SJSA1 (cell line): ENCODE measurements at places on chromosomes 13 and 19.

GRCh38 chr19:41845051-41845590, 279 bp downstream of the DMRTC2 start:
- no peak for DNase-seq

DNA sequence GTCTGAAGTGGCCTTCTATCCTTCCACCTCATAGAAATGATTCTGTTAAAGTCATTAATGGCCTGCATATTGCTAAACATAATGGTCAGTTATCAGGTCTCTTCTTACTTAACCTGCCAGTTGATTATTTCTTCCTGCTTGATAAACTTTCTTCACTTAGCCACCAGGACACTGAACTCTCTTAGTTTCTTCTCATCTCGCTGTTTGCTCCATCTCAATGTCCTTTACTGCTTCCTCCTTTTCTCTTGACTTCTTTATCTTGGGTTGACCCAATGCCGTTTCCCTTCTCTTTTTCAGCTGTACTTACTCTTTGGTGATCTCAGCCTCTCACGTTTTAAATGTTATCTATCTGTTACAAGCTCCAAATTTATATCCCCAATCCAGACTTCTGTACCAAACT, 17.1 kb upstream of the CLC start:
- DNase-seq = no peak

DNA sequence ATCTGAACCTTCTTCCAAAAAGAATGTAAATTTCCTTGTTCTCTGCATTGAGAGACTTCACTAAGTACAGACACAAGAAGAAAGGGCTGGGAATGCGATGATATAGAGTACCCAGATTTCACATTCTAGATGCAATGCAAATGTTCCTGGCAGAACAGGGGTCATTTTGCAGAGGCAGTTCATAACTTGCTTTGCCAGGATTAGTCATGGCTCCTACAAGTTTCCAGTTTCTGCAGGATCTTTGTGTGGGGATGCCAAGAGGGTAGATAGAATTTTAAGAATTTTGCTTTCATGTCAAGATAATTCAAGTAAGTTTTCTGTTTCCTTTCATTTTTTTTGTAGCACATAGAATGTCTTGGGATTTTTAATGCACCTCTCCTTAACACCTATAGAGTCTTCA, 181.2 kb downstream of the FGF9 start:
- DNase-seq = no peak

DNA sequence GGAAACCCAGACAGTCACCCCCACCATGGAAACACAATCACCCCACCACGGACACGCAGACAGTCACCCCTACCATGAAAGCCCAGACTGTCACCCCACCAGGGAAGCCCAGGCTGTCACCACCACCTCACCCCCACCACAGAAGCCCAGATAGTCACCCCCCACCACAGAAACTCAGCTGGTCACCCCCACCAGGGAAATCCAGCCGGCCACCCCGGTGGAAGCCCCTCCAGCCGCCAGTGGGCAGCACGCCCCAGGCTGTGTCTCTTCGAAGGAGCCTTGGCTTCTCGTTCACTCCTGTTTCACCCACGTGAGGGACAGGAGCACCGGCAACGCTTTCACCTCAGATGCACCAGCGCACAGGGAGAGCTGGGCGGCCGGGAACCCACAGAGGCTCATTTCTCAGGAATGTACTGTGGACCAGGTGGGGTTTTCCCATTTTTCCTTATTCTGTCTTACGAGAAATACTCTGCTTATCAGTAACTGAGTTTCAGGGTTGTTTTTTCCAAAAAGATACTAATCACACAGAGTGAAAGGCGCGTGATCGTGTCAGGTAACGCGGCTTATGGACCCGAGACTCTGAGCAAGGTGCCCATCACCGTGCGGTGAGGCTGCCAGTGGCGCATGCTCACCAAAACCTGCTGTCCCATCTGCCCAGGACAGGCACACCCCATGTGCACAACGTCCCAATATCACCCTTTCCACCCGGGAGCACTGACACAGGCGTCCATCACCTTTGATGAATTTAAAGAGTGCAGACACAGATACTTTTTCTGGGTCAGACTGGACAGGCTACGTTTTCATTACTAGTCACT, 28.0 kb downstream of the CARS2 start:
- no peak for DNase-seq

DNA sequence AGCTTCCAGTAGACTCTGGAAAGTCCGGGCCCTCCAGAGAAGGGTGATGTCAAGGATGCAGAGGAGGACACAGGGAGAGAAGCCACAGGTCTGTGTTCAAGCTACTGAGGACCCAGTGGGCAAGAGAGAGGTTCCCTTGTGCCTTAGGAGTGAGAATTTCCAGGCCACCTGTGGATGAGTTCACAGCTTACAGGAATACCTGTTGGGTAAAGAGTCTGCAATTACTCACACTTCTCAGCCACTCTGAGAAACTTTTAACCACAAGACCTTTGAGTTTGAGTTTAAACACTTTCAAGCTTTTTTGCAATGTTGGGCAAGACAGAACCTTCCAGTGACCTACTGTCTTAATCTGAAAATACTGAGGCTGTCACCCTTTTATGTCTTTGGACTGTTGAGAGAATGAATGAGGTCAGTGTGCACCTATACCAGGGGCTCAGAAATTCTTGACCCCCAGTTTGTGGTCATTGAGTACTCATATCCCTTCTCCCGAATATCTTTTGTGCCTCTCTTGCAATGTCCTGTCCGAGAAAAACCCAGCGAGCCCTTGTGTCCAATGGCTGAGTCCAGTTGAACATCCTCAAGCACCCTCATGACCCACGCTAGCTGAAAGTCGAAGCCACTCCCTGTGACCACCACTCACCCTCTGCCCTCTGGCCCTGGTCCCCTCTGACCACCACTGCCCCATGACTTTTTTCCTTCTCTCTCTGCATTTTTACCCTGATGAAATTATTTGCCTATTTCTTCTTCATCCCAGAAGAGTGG, 368.5 kb upstream of the ZNF507 start:
- no peak for DNase-seq

DNA sequence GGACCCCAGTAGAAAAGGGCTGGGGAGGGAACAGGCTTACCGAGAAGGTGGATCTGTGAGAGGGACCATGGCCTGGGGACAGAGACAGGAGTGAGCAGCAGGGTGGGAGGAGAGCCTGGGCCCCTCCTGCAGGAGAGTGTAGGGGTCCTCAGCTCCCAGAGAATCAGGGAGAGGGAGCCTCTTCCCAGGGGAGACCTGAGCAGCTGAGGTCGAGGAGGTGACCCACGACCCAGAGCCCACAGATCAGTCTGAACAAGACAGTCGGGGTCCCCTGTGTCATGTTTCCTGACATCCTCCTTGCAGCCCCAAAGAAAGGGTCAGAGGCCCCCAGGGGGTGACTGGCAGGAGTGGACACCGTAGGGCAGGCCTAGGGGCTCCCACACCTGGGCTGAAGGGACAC, 6.7 kb downstream of the CEACAM4 start:
- no peak for DNase-seq

GRCh38 chr19:50480281-50481111, 3.8 kb upstream of the GARIN5A start:
- no peak for DNase-seq

DNA sequence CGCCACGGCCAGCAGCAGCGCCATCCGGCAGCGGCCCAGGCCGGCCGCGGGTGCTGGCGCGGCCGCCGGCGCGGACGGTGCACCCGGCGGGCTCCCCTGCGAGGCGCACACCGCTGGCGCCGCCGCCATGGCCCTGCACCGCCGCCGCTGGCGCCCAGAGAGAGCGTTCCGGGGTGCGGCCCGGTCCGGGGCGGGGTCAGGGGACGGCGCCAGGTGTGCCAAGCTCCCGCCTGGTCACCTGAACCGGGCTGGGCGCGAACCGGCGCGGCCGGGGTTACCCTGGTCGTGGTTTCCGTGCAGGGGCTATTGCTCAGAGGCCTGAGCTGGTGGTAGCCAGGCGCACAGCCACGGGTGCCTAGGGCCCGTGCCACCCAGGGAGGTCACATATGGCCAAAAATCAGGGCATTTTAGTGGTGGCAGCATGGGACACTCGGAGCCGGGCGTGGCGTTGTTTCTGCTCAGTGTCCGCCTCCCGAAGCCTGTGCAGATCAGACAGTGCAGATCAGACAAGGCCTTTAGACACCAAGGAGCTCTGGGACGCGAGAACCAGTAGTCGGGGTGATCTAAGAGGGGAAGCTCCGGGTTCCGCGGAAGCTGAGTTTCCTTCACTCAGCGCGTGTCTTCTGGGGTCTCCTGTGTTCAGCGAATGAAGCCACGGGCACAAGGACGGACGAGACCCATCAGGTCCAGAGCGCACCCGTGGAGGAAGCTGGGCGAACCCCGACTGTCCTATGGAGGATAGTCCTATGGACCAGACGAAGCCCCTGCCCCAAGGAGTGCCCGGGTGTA, at the start of gene TMEM238:
Gene TMEM238, minus strand, starts transcription at position 162 of the 789 bp plus-strand sequence. Its CDS starts 33 bp downstream, at position 129.
- DNase-seq = no peak

DNA sequence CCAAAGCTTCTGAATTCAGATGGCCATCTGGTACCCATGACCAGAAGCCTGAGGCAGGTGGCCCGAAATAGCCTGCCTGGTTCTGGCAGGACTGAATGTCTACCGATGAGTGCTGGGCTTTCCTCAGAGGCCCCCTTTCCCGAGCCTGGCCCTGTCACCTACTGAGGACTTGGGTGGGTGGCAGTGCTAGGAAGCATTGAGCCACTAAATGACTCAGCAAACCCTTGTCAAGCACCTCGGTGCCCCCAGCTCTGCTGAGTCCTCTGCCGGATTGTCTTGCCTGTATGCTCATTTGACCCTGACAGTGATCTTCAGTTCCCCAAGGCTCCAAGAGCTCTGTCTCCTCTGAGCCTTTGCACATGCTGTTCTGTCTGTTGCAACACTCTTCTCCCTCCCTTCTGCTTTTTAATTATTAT, 17.9 kb downstream of the PPP1R37 start:
- no peak for DNase-seq

GRCh38 chr13:84672616-84673015, 790.3 kb upstream of the SLITRK1 start:
- DNase-seq = no peak

GRCh38 chr19:5228932-5229777, 111.5 kb downstream of the PTPRS start:
- DNase-seq = no peak

DNA sequence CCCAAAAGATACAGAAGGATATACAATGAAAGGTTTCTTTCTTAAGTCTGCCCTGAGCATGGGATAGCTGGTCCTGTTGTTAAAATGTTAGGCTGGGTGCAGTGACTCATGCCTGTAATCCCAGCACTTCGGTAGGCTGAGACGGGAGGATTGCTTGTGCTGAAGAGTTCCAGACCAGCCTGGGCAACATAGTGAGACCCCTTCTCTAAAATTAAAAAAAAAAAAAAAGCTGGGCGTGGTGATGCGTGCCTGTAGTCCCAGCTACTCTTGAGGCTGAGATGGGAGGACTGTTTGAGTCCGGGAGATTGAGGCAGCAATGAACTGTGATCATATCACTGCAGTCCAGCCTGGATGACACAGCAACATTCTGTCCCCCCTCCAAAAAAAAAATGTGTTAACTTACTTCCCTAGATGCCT, 52.5 kb upstream of the SHKBP1 start:
- DNase-seq = no peak

- DNase-seq = no peak
Observed at GRCh38 chr19:45643927-45644771, 5.0 kb upstream of the EML2 start.

DNA sequence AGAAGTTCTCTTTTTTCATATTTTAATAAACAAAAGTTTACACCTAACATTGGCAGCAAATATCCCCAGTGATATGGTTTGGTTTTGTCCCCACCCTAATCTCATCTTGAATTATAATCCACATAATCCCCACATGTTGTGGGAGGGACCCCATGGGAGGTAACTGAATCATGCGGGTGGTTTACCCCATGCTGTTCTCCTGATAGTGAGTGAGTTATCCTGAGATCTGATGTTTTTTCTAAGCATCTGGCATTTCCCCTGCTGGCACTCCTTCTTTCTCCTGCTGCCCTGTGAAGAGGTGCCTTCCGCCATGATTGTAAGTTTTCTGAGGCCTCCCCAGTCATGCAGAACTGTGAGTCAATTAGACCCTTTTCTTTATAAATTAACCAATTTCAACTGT, 214.7 kb downstream of the SLITRK1 start:
- no peak for DNase-seq

DNA sequence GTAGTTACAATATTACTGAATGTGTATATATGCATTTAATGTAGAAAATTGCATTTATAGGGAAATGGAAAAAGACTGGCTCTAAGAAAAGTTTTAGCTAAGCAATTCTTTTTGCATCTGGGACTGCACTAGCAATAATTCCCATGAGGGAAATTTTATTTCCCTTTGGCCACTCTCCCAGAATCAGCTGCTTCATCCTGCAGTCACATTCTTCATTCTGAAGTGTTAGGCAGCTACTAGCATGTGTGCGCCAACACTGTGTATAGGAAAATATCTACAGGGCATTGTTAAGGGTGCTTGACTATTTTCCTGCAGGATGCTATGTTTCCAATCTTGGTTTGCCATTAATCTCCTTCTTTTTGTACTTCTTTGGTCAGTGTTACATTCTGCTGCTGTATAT, 312.8 kb upstream of the PCDH20 start:
- DNase-seq = no peak

- no peak for DNase-seq
Observed at GRCh38 chr13:47976325-47976724, 24.7 kb downstream of the SUCLA2 start.
